ENCODE measurements at places on chromosomes 13 and 19. TPM values are rescaled to one million over a fixed set of nuclear protein-coding genes. Genes with fewer than 3 reads are reported as not detected.

The CERS1 gene
- total RNA-seq: not detected

The CPB2 gene
- not detected for total RNA-seq

The PTH2 gene
- not detected for total RNA-seq

The CGB3 gene
- total RNA-seq: not detected

The CYP4F12 gene
- total RNA-seq: not detected

The NCR1 gene
- not detected for total RNA-seq

GRCh38 chr13:100508455-100508854 lies 80.1 kb downstream of the GGACT start:
- no peak for DNase-seq

DNA sequence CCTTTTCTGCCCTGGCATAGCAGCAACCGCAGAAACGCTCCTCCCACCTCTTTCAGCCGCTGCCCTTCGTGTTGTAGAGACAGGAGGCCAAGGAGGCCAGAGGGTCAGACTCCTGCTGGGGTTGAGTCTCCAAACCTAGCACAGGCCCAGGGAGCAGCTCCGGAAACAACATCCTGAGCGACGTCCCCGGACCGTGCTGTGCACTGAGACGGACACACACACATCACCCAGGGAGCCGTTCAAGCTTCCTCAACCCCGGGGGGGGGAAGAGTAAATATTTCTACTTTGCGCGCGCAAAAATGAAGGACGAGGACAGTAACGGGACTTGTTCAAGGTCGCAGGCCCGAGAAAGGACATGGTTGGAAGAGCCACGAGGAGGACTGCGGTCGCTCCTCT lies 657 bp downstream of the ZNF550 start:
- DNase-seq: peak; percentile 14

DNA sequence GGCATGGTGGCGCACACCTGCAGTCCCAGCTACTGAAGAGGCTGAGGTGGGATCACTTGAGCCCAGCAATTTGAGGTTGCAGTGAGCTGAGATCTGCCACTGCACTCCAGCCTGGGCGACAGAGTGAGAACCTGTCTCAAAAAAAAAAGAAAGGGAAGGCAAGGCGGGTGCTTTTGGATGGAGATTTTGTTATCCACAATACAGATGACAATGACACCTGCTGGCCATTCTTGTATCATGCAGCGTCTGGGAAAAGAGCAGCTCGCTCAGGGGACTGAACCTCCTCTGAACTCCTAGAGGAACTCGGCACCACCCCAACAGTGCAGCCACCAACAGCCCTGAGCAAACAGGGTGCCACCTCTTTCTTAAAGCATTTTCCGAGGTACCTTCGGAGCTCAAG lies 22.8 kb downstream of the HAUS8 start:
- DNase-seq: peak; percentile 44

- DNase-seq: no peak
These were observed 2.8 kb downstream of the RASA3 start for GRCh38 chr13:114129649-114130062.

DNA sequence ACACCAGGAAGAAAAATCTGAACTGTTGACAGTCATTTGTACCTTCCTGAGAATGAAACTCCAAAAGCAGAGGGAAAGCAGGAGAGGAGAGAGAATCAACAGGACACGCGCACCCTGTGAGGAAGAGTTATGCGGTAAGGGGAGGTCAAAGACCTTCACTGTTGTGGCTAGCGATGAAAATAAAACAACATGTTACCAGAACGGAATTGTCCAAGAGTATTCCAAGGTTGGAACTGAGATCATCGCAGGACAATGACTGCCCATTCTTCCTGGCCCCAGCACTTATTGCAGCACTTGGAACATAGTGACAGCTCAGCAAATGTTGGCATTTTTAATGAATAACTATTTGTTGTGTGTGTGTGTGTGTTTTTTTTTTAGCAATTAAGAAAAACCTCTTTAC lies 176.0 kb upstream of the TSC22D1 start:
- DNase-seq: no peak

DNA sequence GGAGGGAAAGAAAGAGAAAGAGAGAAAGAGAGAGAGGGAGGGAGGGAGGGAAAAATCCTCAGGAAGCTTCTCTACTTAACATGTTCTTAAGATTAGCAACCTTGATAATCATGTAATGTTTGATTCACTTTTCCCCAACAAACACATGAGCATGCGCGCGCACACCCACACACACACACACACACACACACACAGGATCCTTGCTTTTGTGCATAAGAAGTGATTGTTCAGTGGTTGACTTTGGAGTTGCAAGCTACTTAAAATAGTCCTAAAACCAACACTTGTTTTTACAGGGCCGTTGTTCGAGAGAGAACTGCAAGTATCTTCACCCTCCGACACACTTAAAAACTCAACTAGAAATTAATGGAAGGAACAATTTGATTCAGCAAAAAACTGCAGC lies 100.0 kb upstream of the RAP2A start:
- DNase-seq: no peak
